ENCODE measurements at places on chromosomes 13 and 19.
A peak's percentile ranks its signal among the peaks of the same experiment; 100 is the strongest.

DNA sequence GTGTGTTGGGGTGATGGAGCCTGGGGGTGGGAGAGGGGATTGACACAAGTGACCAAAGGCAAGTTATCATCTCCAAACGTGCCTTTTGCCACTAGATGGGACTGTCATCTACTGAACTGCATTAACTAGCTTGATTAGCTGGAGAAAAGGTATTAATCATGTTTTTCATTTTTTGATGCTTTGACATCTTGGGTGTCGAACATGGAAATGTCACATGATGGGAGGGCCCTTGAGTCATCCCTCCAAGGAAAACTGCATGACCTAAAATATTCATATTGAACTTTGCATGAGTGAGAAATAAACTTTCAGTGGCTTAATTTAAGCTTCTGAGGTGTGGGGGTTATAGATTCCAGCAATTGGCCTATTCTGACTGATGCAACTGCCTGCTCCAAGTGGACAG is 73.3 kb downstream of the ALOX5AP start:
- no peak for DNase-seq

- no peak for DNase-seq
Observed at GRCh38 chr19:28319918-28320317, 893.0 kb downstream of the UQCRFS1 start.

DNA sequence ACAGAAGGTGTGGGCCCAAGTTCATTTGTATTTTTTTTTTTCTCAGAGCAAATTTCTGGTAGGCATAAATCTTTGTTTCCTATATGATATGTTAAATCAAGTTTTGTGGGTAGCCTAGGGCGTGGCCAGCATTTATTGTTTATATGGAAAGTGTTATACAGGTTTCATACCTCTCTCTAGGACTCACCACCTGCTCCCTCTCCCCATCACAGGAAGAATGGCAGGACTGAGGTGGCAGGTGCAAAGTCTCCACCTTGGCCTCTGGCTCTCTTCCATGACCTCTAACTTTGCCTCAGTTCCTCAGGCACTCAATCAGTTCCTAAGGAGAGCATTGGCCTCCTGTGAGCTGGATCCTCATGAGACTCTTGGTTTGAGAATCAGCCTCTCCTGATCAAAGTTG is 172.3 kb upstream of the TSC22D1 start:
- no peak for DNase-seq

- DNase-seq = no peak
Observed at GRCh38 chr13:61695147-61695546, 279.5 kb upstream of the PCDH20 start.

GRCh38 chr19:2391118-2391725 is 31.2 kb downstream of the TMPRSS9 start:
- DNase-seq = peak; percentile 32

- no peak for DNase-seq
Observed at GRCh38 chr13:111792956-111793355, 274.0 kb upstream of the SOX1 start.

- DNase-seq = no peak
Observed at GRCh38 chr13:27226991-27227390, 24.4 kb upstream of the RPL21 start.

- DNase-seq = no peak
Observed at GRCh38 chr13:102227741-102228140, 174.1 kb downstream of the FGF14 start.

DNA sequence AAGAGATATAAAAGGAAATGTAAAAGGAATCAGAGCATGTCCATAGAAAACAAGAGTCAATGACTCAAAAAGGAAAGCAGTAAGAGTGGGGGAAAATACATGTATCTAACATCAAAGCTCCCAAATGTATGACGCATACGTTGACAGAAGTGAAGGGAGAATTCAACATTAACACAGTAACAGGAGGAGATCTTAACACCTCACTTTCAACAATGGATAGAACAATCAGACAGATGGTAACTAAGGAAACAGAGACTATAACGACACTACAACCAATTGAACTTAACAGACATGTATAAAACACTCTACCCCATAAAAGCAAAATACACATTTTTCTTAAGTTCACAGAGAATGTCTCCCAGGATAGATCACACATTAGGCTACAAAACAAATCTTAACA is 774.8 kb upstream of the ARGLU1 start:
- DNase-seq = no peak

DNA sequence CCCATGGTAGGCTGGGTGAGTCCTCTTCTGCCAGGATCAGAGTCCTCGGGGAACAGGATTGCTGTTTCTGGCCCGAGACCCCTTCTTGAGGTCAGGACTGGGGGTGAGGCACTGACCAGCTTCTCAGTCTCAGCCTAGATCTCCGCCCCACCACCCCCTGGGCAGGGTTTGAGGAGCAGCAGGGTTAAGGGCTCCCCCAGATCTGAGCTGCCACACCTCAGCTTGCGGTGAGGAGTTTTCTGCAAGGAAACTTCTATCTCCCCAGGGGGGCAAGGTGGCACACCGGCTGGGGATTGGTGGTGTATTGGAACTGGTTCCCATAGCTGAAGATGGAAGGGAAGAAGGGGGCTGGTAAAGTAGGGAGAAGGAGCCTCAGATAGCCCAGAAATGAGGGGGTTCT is 19.5 kb downstream of the CHST8 start:
- no peak for DNase-seq

- no peak for DNase-seq
Observed at GRCh38 chr19:17129377-17129776, 53.8 kb downstream of the MYO9B start.

- no peak for DNase-seq
Observed at GRCh38 chr13:46868091-46868490, 28.8 kb downstream of the HTR2A start.

DNA sequence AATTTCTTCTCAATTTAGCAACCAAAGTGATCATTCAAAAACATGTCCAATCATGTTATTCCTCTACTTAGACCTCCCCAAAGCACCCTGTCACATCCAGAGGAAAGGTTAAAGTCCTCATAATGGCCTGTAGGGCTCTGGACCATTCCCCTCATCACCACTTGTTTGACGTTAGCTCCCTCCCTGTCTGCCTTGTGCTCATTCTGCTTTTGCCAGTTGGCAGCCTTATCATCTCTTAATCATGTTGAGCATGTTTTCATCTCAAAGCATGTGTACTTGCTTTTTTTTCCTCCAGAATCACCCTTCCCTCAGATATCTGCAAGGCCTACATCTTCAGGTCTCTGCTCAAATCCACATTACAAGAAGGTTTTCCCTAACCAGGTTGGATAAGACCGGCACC is 25.9 kb downstream of the UBAC2 start:
- no peak for DNase-seq

DNA sequence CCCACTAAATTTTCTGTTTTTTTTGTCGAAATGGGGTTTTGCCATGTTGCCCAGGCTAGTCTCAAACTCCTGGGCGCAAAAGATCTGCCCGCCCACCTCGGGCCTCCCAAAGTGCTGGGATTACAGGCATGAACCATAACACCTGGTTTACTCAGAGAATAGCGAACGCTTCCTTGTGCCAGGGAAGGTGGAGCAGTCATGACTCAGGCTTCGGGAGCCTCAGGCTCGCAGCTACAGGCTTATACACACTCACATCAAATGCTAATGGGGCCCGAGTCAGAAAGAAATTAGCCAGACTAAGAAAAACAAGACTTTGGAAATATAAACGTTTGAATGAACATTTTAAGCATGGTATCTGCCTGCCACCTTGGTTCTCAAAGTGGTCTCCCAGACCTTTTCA is 11.0 kb upstream of the TPT1 start:
- no peak for DNase-seq

- DNase-seq = no peak
Observed at GRCh38 chr13:45696610-45697226, 5.4 kb upstream of the CBY2 start.

GRCh38 chr13:48431431-48431830 is 18.5 kb upstream of the LPAR6 start:
- DNase-seq = no peak

DNA sequence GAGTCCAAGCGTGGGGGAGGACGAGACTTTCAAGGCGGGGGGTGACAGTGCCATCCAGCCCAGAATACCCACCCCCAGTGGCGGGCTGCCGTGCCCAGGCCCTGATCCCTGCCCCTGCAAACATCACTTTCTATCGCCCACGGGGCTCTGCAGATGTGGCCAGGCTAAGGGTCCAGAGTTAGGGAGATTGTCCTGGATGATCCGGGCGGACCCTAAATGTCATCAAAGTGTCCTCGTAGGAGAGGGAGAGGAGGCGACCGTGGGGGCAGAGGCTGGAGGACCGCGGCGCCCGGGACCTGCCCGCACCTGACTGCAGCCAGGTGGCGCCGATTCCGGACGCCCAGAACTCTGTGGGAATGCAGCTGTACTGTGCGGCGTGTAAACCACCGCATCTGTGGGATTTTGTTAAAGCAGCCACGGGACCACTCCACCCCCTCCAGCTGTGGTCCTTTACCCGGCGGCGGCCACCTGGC is 32.4 kb downstream of the GJA3 start:
- DNase-seq = no peak

- no peak for DNase-seq
Observed at GRCh38 chr13:108830916-108831315, 201.5 kb downstream of the MYO16 start.

DNA sequence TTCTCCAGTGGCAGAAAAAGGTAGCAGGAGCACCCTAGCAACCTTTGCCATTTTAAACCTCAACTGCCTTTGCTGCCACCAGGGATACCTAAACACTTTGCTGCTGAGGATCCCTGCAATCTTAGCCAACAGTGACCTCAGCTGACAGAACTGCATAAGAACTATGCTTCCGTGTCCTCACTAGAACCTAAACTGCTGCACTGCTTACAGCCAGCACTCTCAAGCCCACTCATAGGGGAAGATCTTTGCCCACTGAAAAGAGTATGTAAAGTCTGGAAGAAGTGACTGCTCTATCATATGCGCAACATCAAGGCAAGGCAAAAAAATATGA is 270.0 kb upstream of the PCDH20 start:
- DNase-seq = peak; percentile 26

DNA sequence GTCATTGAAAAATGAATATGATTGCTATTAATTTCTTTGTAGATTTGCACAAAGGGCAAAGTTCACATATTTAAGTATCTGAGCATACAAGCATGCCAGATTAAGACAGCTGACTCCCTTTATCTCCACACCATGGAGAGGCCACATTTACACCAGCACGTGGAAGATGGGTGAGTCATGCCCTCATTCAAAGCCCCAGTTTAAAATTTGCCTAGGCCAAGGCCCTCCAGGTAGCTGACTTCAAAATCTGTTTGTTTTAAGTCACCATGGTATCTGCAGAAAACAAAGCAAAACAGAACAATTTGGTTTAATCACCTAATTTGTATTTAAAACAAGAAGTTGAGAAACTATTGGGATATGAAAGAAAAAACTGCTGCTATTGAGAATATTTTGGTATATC is 109.2 kb downstream of the ESD start:
- no peak for DNase-seq

GRCh38 chr19:3443840-3444694 is 36.3 kb downstream of the SMIM24 start:
- DNase-seq = peak; percentile 56

DNA sequence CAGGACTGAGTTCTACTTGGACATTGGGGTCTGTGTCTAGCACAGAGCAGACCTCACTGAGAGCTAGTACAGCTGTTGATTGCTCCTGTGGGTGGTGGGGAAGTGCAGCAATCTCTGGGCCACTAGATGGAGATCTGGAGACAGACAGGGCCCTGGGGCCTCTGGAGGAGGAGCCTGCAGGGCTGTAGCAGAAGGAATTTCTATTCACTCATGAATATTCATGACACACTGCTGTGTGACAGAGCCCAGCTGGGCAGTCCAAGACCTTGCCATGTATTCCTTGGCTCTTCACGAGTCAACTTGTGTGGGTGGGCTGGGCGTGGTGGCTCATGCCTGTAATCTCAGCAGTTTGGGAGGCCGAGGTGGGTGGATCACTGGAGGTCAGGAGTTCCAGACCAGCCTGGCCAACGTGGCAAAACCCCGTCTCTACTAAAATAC is 37.5 kb downstream of the SUGP2 start:
- no peak for DNase-seq

- DNase-seq = no peak
Observed at GRCh38 chr19:11281356-11282049, 14.5 kb upstream of the TSPAN16 start.

GRCh38 chr19:28656644-28657043 is 556.3 kb downstream of the UQCRFS1 start:
- DNase-seq = no peak

- no peak for DNase-seq
Observed at GRCh38 chr13:111156421-111156820, 41.3 kb downstream of the ARHGEF7 start.

GRCh38 chr13:64866331-64866730 is 2363.8 kb downstream of the PCDH9 start:
- peak; percentile 19 for DNase-seq

- DNase-seq = no peak
Observed at GRCh38 chr13:95403349-95404140, 102.3 kb upstream of the ABCC4 start.

DNA sequence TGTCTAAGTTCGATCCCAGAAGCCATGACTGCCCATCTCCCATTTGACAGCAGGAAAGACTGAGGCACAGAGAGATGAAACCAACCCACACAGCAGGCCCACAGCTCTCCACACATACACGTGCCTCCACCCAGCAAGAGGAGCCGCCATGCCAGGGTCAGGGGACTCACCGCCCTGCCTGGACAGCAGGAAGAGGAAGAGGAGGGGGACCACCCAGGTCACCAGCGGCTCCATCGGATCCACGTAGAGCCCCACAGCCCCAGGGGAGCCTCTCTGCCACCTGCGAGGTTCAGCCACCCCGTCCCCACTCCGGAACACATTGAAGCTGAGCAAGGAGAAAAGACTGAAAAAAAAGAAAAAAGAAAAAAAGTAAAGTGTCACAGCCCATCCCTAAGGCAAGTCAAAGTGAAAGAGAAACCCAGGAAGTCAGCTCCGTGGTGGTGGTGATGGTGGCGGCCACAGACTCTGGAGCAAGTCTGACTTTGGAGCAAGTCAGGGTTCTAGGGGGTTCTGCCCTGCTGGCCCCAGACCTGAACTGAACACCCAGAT is at the start of gene IL12RB1:
Gene IL12RB1 (minus strand): TSS at position 345 of the 549 bp plus-strand sequence. CDS start 111 bp downstream, at position 234.
- no peak for DNase-seq

DNA sequence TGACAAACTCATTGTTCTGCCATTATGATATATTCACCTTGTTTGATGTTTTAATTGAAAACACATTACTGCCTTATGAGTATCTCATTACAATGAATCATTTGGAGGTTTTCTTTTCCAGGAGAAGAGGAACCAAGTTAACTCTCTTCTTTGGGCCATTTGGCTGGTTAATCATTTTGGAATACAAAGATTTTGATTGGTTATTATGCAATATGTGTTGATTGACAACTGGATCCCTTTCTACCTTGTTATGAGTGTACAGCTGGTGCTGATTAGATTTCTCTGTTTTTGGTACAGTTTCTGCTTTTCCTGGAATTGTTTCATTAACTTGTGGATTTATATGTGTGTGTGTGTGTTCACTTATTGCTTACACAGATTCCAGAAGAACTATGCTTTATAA is 49.2 kb upstream of the RGCC start:
- no peak for DNase-seq

GRCh38 chr13:35994131-35994966 is 136.8 kb downstream of the DCLK1 start:
- no peak for DNase-seq

DNA sequence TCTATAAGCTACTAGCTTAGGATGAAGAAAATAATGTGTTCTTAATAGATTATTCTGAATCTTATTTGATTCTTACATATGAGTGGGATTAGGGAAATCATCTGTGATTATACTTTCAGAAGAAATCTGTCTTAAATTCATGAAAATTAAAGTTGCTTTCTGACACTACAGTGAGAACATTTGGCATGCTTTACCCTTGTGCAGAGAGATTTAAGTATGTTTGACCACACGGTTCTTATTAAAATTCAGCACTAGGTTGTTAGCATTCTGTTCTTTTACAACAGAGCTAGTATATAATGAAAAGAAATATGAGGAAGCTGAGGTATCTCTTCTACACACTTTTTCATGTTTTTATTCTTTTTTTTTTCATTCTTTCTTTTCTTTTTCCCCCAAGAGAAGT is 2723.9 kb downstream of the PCDH9 start:
- DNase-seq = no peak

Measured in hindlimb muscle (tissue), 1 donor.